ENCODE measurements at places on chromosomes 3 and 15. TPM values are rescaled to one million over a fixed set of nuclear protein-coding genes. Genes with fewer than 3 reads are reported as not detected.

- H3K4me1 ChIP-seq: no peaks in the 10 kb centered on the region
- no peaks in the 10 kb centered on the region for H3K27me3 ChIP-seq
- H3K4me3 ChIP-seq: no peak overlapping the region
- no peaks in the 10 kb centered on the region for H3K36me3 ChIP-seq
Observed at GRCh38 chr3:84946240-84946639, 12.5 kb upstream of the CADM2 start.

DNA sequence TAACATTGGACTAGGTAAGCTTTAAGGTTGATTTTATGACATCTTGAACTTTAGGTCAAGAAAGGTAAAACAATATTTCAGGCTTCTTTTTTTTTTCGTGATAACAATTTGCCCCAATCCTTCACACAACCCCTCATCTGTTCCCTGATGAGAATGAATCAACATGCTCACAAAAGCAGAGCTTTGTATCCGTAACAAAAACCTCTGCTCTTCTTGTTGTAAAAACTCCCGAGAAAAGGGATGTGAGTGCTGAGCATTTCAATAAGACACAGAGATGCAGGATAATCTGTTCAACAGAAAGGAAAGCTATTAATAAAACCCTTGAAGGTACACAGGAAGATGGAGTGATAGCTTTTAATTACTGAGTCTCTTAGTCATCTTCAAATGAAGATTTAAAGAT is 94.3 kb downstream of the RAD18 start:
- DNase-seq: no peak
- no peak overlapping the region for H3K4me3 ChIP-seq
- H3K36me3 ChIP-seq: no peaks in the 10 kb centered on the region
- no peaks in the 10 kb centered on the region for H3K27me3 ChIP-seq
- no peak overlapping the region for H3K27ac ChIP-seq

DNA sequence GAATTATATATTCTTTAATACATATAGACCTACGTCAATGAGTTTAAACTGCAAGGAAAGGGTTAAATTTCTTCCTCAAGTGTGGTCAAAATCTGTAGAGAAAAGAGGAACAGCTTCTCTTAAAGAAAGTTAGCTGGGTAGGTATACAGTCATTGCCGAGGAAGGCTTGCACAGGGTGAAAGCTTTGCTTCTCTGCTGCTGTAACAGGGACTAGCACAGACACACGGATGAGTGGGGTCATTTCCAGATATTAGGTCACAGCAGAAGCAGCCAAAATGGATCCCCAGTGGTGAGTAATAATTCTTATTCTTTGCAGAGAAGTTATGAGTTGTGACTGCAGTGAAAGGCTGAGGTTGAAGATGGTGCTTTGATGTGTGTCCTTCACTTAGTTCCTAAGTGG is at the start of gene CD86:
Gene CD86 (plus strand): TSS at position 148 of the 400 bp plus-strand sequence. CDS start 128 bp downstream, at position 276.
- H3K36me3 ChIP-seq: no peaks in the 10 kb centered on the region
- H3K4me1 ChIP-seq: no peaks in the 10 kb centered on the region
- peak within 1 kb of the TSS; percentile 33 for H3K27ac ChIP-seq
- peak within 1 kb of the TSS; percentile 28 for H3K4me3 ChIP-seq
- no peak for DNase-seq

CHRFAM7A gene
- 11.7 TPM for total RNA-seq

SLC4A7 gene
- total RNA-seq: 41.3 TPM

DNA sequence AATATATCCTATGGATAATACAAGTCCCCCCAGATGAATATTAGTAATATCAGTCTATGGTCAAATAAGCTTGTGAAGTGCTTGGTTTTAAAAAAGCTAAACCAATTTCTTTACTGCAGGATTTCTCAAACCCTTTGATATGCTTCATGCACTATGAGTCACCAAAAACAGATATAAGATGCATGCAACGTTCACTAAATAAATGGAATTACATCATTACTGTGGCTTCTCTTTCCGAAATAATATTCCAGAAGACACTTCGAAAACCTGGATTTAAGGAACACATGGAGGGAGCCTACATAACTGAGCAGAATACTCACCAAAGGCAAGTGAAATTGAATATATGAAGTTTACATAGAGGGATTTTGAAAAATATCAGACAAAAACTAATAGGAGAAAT is 126.3 kb upstream of the ABI3BP start:
- H3K27me3 ChIP-seq: no peaks in the 10 kb centered on the region
- H3K27ac ChIP-seq: no peak overlapping the region
- H3K36me3 ChIP-seq: no peaks in the 10 kb centered on the region
- no peak overlapping the region for H3K4me3 ChIP-seq
- DNase-seq: no peak

ALS2CL gene
- total RNA-seq: 1.3 TPM

OSBPL10 gene
- total RNA-seq: 1.6 TPM

- no peak overlapping the region for H3K27ac ChIP-seq
- no peak overlapping the region for H3K4me3 ChIP-seq
- H3K4me1 ChIP-seq: no peaks in the 10 kb centered on the region
- no peaks in the 10 kb centered on the region for H3K36me3 ChIP-seq
Observed at GRCh38 chr3:9222049-9222448, 27.4 kb downstream of the SRGAP3 start.

DNA sequence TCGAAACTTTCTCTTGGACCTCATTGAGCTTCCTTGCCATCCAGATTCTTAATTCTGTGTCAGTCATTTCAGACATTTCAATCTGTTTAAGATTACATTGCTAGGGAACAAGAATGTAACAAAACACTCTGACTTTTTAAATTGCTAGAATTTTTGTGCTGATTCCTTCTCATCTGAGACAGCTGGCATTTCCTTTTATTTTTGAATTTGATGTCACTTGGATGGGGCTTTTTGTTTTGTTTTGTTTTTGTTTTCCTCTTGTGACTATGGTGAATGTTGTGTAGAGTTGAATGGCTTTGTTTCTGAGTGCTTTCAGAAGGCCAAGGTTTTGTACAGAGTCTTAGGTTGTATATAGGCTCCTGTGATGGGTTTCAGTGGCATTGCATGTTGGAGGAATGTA is 1129.3 kb downstream of the NAALADL2 start:
- no peaks in the 10 kb centered on the region for H3K27me3 ChIP-seq
- H3K27ac ChIP-seq: no peak overlapping the region
- no peak overlapping the region for H3K4me3 ChIP-seq
- no peak for DNase-seq

All from natural killer cell (primary cell).